Activated CD8-positive, alpha-beta memory T cell treated with anti-CD3 and anti-CD28 coated beads for 1 hour (primary cell): ENCODE measurements at places on chromosomes 3 and 15.

DNA sequence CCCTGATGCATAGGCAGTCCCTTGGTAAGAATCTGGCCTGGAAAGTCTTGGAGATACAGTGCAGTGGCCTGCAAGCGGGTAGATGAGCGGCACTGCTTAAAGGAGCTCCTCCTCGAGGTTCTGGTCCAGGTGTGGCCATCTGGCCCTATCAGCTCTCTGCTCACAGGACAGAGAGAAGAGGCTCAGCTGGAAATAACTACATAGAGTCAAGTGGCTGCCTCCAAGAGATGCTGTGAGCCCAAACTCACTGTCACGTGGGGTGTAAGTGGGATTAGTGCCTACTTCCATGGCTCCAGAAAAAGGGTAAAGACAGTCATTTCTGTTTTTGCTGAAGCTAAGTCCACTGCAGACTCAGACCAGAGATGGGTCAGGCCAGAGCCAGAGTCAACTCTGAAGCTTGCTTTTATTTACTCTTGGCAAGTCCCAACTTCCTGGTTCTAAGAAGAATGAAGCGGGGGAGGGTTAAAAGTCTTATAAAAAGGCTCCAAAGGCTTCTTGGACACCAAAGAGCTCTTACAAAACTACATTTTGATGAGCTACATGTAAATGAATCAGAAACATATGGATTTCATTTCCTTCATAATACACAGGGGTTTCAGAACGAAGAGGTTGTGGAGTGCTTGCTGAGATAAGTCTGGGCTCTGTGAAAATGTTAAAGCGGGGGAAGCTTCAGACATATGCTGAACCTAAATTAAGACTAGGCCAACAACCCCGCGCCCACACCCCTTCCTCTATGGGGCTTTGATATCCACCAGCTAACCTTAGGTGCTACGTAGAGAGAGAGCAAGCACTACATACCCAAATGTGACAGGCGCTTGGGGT, 77.1 kb downstream of the PDZRN3 start:
- no peak for DNase-seq

- DNase-seq: no peak
These were observed 23.8 kb downstream of the FEM1B start for GRCh38 chr15:68301301-68301700.

DNA sequence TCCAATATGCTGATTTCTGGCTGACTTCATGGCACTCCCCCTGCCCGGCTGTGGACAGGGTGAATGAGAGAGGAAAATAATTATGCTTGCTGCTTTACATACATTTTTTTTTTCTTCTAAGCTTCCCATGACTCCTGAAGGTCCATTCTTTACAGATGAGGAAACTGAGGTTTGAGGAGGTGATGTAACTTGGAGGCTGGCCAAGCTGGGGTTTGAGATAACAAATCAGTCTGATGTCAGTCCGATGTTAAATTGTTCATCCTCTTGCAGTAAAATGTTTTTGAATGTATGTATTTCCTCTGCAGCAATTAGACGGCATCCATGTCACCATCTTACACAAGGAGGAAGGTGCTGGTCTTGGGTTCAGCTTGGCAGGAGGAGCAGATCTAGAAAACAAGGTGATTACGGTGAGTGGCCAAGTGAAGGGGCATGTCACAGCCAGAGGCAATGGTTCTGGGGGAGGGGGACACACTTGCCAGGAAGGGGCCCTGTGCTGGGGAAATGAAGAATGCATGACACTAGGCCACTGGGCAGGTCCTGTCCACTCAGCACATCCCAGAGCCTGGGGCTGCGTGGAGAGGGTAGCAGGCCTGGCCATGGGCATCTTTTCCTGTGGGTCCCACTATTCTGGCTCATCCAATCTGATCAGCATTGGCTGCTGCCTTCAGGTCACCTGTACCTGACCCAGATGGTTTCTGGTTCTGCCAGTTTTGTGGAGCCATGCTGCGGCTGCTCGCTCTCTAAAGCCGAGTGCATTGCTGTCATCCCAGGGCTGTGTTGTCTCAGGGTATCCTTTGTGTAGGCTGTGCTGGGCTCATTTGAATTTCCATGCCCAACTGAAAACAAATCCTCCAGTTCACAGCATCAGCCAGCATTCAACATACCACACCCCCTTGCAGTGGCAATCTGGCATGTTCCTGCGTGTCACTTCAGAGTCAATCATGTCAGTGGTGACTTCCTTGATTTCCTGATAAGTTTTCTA, 20.4 kb downstream of the STARD5 start:
- no peak for DNase-seq

- DNase-seq: no peak
These were observed 106.0 kb downstream of the MEX3B start for GRCh38 chr15:81939604-81940440.

- DNase-seq: no peak
These were observed 165.2 kb downstream of the MECOM start for GRCh38 chr3:169498336-169498735.

DNA sequence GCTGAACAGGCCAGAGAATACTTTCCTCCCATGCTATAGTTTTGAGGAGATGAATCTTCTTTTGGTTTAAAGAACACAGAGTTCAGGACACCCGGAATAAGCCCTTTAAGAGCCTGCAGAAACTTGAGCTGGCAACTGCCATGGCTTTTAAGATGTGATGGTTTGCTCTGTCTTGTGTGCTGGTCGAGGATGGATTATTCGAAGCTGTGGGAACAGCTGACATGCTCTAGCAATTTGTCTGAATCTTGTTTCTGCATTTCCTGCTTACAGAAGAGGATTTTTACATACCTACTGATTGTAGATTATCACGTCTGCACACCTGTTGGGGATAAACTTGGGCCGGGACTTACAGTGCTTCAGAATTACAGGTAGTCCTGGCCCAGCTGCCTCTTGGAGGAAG, 396.9 kb downstream of the LRTM1 start:
- DNase-seq: no peak

DNA sequence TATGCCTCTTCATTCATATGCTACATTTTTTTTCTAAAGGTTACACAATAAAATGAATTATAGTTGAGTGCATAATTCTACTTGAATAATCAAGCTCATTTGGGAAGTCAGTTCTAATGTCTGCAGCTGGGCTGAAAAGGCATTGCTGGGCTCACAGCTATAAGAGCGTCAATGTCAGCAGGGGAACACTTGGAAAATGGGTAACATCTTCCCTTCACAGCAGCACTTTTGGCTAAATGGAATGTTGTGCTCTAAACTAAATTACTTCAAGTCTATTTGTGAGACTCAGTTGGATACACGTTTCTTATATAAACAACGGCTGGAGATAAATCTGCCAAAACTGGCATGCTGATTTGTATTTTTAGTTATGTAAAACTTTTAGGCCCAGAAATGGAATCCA, 357.8 kb downstream of the TBL1XR1 start:
- no peak for DNase-seq

DNA sequence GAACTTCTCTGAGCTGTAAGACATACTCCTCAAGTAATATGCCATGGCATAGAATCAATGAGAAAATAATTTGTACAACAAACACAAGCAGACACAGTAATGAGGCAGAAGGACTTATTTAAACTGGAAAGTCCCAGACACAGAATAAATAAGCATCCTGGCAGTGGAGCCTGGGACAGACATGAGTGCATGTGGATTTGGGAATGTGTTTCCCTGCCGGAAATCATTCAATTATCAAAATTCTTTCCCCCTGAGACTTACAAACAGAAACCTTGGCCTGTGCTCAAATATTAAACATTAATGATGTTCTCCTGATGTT, 520.1 kb downstream of the ROBO1 start:
- no peak for DNase-seq

GRCh38 chr3:86890741-86891396, 100.1 kb downstream of the VGLL3 start:
- no peak for DNase-seq
